ENCODE measurements at places on chromosomes 13 and 19. TPM values are rescaled to one million over a fixed set of nuclear protein-coding genes. Genes with fewer than 3 reads are reported as not detected.

GRCh38 chr19:6227936-6228325 lies 51.8 kb downstream of the MLLT1 start:
- peak; percentile 65 for DNase-seq
- no peaks in the 10 kb centered on the region for H3K4me1 ChIP-seq
- no peak overlapping the region for H3K4me3 ChIP-seq
- no peaks in the 10 kb centered on the region for H3K27me3 ChIP-seq

GRCh38 chr19:58439576-58440554 lies at the start of gene ZNF132:
Gene ZNF132 (minus strand): TSS chr19:58440153. CDS start chr19:58439821, 332 bp downstream.
- no peak within 1 kb of the TSS for H3K27ac ChIP-seq
- peak within 1 kb of the TSS; percentile 39 for H3K4me3 ChIP-seq
- no peaks in the 10 kb centered on the region for H3K4me1 ChIP-seq
- no peaks in the 10 kb centered on the region for H3K27me3 ChIP-seq
- DNase-seq, result peak; percentile 98

Gene SHISA7
- not detected for total RNA-seq

GRCh38 chr19:1905863-1906375 lies 720 bp downstream of the ADAT3 start:
- no peaks in the 10 kb centered on the region for H3K27me3 ChIP-seq

GRCh38 chr13:42814868-42815267 lies 33.5 kb downstream of the FAM216B start:
- no peaks in the 10 kb centered on the region for H3K27me3 ChIP-seq
- no peak overlapping the region for H3K4me3 ChIP-seq
- DNase-seq, result no peak
- H3K4me1 ChIP-seq, result no peaks in the 10 kb centered on the region
- H3K36me3 ChIP-seq, result no peaks in the 10 kb centered on the region
- H3K27ac ChIP-seq, result no peak overlapping the region

Gene C19orf73
- total RNA-seq, result 0.49 TPM

GRCh38 chr19:30425885-30426838 lies 54.0 kb downstream of the ZNF536 start:
- H3K4me1 ChIP-seq, result no peaks in the 10 kb centered on the region
- no peak overlapping the region for H3K27ac ChIP-seq
- no peaks in the 10 kb centered on the region for H3K36me3 ChIP-seq
- no peak overlapping the region for H3K4me3 ChIP-seq
- no peaks in the 10 kb centered on the region for H3K27me3 ChIP-seq

Gene CRX
- not detected for total RNA-seq

DNA sequence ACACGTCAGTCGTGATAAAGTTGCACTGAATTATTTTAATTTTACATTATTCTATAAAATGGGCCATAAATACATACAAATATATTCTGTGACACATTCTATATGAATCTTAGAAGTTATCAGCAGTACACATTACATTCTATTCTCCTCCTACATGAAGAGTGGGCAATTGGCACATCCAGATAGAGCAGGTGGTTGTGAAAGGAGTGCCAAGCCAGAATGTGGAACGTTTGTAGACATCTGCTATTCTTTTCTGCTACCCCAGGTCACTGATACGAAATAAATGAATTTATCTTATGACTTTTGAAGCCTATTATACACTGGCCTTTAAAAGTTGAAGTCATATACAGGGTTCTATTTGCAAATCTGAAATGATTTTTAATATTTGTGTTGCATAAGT lies 373.2 kb downstream of the PCDH17 start:
- no peaks in the 10 kb centered on the region for H3K36me3 ChIP-seq
- no peaks in the 10 kb centered on the region for H3K4me1 ChIP-seq
- H3K4me3 ChIP-seq, result no peak overlapping the region
- H3K27me3 ChIP-seq, result no peaks in the 10 kb centered on the region

Gene ZNF610
- total RNA-seq, result 3.2 TPM

DNA sequence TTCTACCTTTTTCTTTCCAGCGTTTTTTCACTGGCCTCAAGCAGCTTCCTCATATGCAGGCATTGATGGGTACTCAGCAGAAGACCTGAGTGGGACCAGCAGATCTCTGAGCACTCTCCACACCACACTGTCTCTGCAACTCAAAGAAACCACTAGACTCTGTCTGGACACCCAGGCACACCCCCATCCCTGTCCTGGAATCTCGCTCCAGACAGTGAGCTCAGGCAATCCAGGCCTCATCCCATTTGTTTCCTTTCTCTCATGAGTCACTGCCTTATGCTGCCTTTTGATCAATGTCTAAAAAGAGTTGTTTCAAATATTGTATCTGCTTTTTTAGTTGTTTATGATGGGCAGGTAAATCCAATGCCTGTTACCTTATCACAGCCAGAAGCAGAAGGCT lies 19.7 kb upstream of the POP4 start:
- no peak for DNase-seq
- no peak overlapping the region for H3K4me3 ChIP-seq
- H3K4me1 ChIP-seq, result no peaks in the 10 kb centered on the region
- H3K36me3 ChIP-seq, result no peaks in the 10 kb centered on the region
- no peak overlapping the region for H3K27ac ChIP-seq

- no peak overlapping the region for H3K27ac ChIP-seq
- no peaks in the 10 kb centered on the region for H3K4me1 ChIP-seq
- H3K4me3 ChIP-seq, result no peak overlapping the region
- H3K27me3 ChIP-seq, result no peaks in the 10 kb centered on the region
Observed at GRCh38 chr19:55474269-55475265, 1.9 kb upstream of the ZNF628 start.

DNA sequence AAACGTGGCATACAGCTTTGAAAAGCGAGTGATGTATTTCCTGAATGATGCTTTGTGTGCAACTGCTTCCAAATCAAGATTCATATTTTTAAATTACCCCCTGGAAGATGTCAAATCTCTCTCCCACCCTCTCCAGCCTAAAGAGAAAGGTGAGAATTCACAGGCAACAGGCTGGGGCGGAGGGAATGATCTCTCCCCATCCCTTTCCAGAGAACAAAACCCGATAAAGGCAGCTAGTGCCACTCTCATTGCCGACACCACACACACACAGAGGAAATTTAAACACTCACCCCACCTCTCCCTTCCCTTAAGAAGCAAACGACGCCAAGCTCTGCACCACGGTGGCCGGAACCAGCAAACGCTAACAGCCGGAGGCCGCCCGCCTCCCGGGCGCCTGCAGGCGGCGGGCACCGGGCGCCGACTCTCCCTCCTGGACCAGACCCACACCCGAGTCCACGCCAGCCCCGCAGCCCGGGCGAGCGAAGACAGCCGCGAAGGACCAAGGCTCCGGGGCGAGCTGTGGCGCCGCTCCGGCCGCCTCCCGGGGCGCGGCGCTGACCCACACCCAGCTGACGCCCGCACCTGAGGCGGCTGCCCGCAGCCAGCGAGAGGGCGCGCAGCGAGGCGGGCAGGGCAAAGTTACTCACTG lies 477 bp downstream of the LNX2 start:
- peaks cover 4% of the 10 kb centered on the region for H3K4me1 ChIP-seq
- no peaks in the 10 kb centered on the region for H3K27me3 ChIP-seq
- peak overlapping the region; percentile 99 for H3K27ac ChIP-seq

GRCh38 chr19:40982594-40983101 lies 8.4 kb upstream of the CYP2B6 start:
- no peak overlapping the region for H3K27ac ChIP-seq
- no peaks in the 10 kb centered on the region for H3K36me3 ChIP-seq
- H3K4me3 ChIP-seq, result no peak overlapping the region
- DNase-seq, result no peak

- H3K27ac ChIP-seq, result no peak overlapping the region
- no peak overlapping the region for H3K4me3 ChIP-seq
- peak; percentile 73 for DNase-seq
- no peaks in the 10 kb centered on the region for H3K4me1 ChIP-seq
Observed at GRCh38 chr19:33405553-33406461, 32.3 kb downstream of the CEBPG start.

GRCh38 chr19:38068826-38069225 lies 155.2 kb downstream of the DPF1 start:
- no peak overlapping the region for H3K4me3 ChIP-seq
- H3K36me3 ChIP-seq, result no peaks in the 10 kb centered on the region
- no peaks in the 10 kb centered on the region for H3K4me1 ChIP-seq
- no peak overlapping the region for H3K27ac ChIP-seq

GRCh38 chr13:50017819-50018218 lies 2.6 kb downstream of the KCNRG start:
- no peaks in the 10 kb centered on the region for H3K27me3 ChIP-seq
- H3K27ac ChIP-seq, result no peak overlapping the region
- no peak for DNase-seq
- no peaks in the 10 kb centered on the region for H3K4me1 ChIP-seq
- no peaks in the 10 kb centered on the region for H3K36me3 ChIP-seq

DNA sequence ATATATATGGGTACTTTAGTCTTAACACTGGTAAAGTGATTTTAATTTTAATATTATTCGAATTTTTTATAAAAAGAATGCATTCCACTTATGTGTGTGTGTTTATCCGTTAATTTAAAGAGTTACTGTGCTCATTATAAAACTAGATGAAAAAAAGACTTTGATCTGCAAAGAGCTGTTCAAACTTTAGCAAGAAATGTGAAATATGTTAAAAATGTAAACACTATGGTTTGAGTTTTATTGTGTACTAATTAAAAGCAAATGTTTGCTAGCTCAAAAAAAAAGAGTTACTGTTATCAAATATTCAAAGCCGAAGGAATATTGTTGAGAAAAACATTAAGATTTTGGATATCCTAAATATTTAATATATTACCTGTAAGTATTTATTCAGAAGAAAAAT lies 34.5 kb downstream of the UFM1 start:
- no peaks in the 10 kb centered on the region for H3K4me1 ChIP-seq
- no peaks in the 10 kb centered on the region for H3K27me3 ChIP-seq
- H3K4me3 ChIP-seq, result no peak overlapping the region
- H3K27ac ChIP-seq, result no peak overlapping the region

DNA sequence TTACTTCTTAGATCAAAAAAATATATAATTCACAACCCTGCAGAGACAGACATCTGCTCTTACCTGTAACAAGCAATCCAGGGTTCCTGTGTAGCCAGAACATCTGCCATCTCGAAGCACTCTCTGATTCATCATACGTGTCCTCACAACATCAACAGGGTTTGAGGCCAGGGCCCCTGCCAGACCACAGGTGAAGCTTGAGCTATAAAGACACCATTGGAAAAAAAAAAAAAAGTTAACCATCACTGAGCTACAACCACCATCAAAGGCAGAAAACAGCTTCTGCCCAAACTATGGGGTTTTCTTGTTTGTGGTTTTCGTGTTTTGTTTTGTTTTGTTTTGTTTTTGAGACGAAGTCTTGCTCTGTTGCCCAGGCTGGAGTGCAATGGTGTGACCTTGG lies 19.3 kb downstream of the SLC25A30 start:
- no peaks in the 10 kb centered on the region for H3K27me3 ChIP-seq
- no peak overlapping the region for H3K27ac ChIP-seq
- H3K36me3 ChIP-seq, result peaks cover 7% of the 10 kb centered on the region

GRCh38 chr13:26133851-26134250 lies 82.0 kb upstream of the SHISA2 start:
- H3K4me1 ChIP-seq, result no peaks in the 10 kb centered on the region
- H3K27ac ChIP-seq, result no peak overlapping the region

DNA sequence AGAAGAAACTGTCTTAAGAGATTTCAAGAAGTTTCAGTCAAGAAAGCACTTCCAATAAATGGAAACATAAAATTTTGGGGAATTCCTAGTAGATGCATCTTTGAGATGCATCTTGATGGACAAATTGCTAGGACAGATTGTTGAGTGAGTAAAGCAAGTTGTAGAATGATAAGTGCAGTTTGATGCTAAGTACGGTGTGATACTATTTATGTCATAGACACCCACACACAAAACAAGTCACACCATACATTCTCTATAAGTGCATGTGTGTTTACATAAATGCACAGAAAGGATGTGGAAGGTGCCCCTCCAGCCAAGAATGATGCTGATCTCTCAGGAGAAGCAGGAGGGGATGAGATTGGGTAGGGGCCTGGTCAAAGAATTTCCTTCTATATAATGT lies 375.7 kb downstream of the FOXO1 start:
- no peak for DNase-seq
- H3K36me3 ChIP-seq, result no peaks in the 10 kb centered on the region
- no peaks in the 10 kb centered on the region for H3K27me3 ChIP-seq
- H3K4me3 ChIP-seq, result no peak overlapping the region
- no peak overlapping the region for H3K27ac ChIP-seq

Gene B3GNT8
- 3.2 TPM for total RNA-seq

Gene UBA52
- total RNA-seq, result 750 TPM

Gene ZNF211
- total RNA-seq, result 8.9 TPM

Gene ELL
- total RNA-seq, result 30.0 TPM

GRCh38 chr13:113273851-113274590 lies 23.0 kb upstream of the LAMP1 start:
- DNase-seq, result no peak
- no peak overlapping the region for H3K4me3 ChIP-seq
- H3K4me1 ChIP-seq, result no peaks in the 10 kb centered on the region
- H3K27me3 ChIP-seq, result no peaks in the 10 kb centered on the region
- H3K36me3 ChIP-seq, result no peaks in the 10 kb centered on the region
- H3K27ac ChIP-seq, result no peak overlapping the region

Gene CLEC17A
- 0.18 TPM for total RNA-seq

GRCh38 chr13:58080806-58081205 lies 449.3 kb downstream of the PCDH17 start:
- no peak for DNase-seq
- H3K27ac ChIP-seq, result no peak overlapping the region
- no peak overlapping the region for H3K4me3 ChIP-seq
- no peaks in the 10 kb centered on the region for H3K27me3 ChIP-seq
- H3K4me1 ChIP-seq, result no peaks in the 10 kb centered on the region

DNA sequence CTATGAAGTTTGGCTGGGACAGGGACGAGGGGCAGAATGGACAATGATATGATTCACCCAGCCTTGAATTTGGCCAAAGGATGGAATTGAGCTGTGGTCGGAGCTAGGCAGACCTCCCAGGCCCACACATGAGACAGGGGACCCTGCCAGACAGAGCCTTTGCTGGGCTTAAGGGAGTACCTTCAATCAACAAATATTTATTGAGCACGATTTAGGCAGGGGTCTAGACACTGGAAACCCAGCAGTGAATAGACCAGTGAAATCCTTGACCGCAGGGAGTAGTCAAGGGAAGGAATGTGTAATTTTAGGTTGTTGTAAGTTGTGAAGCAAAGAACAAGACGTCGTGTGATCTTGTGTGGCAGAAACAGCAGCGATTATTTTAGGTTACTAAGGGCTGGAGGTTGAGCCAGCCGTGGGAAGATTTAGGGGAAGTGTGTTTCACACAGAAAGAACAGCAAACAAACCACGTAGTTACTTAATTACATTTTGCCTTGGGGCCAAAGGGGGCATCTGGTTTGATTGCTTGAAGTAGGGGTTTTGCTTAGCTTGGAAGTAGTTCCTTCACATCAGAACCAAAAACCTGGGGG lies 16.9 kb upstream of the AP1M2 start:
- DNase-seq, result no peak
- H3K27ac ChIP-seq, result peak overlapping the region; percentile 91
- no peak overlapping the region for H3K4me3 ChIP-seq
- peaks cover 4% of the 10 kb centered on the region for H3K4me1 ChIP-seq
- H3K27me3 ChIP-seq, result no peaks in the 10 kb centered on the region

GRCh38 chr13:94758436-94758960 lies 46.2 kb upstream of the SOX21 start:
- H3K27me3 ChIP-seq, result no peaks in the 10 kb centered on the region
- no peak overlapping the region for H3K27ac ChIP-seq
- no peaks in the 10 kb centered on the region for H3K36me3 ChIP-seq
- H3K4me1 ChIP-seq, result no peaks in the 10 kb centered on the region
- no peak for DNase-seq

Measured in aorta (tissue), 5 donors.